ENCODE measurements at places on chromosomes 16 and 17. TPM values are rescaled to one million over a fixed set of nuclear protein-coding genes. Genes with fewer than 3 reads are reported as not detected.
A peak's percentile ranks its signal among the peaks of the same experiment; 100 is the strongest.

Gene ABCA8
- 36.6 TPM for total RNA-seq

Gene LHX1
- total RNA-seq, result not detected

Gene MAP2K4
- total RNA-seq, result 10.2 TPM

Gene EPOP
- 1.9 TPM for total RNA-seq

Gene APRT
- total RNA-seq, result 137 TPM

Gene TERB1
- 0.55 TPM for total RNA-seq

Gene EEF2K
- total RNA-seq, result 27.1 TPM

- no peak for DNase-seq
- H3K36me3 ChIP-seq, result peaks cover 53% of the 10 kb centered on the region
- H3K4me1 ChIP-seq, result peaks cover 8% of the 10 kb centered on the region
- no peaks in the 10 kb centered on the region for H3K27me3 ChIP-seq
- no peak overlapping the region for H3K4me3 ChIP-seq
Measured at GRCh38 chr17:28563475-28563874, 7.8 kb downstream of the PIGS start.

GRCh38 chr16:81483970-81484595, 39.5 kb downstream of the CMIP start:
- no peaks in the 10 kb centered on the region for H3K36me3 ChIP-seq
- H3K27me3 ChIP-seq, result no peaks in the 10 kb centered on the region
- H3K27ac ChIP-seq, result peak overlapping the region; percentile 81
- H3K4me3 ChIP-seq, result no peak overlapping the region
- H3K4me1 ChIP-seq, result peaks cover 92% of the 10 kb centered on the region

DNA sequence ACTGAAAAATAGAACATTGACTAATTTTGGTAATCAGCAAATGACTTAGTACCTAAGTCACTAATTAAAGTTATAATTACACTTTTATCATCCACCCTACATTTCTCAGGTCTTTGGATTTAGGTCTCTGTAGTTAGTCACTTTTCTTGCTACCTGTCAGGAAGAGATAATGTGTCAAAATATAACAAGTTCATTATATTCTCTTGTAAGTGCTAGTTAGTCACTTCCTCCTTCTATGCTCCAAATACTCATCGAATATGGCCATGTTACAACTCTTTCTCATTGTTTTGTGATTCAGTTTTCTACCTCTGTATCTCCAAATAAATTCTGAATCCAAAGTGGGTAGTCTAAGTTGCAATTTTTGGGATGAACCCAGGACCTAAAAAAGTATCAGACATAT, 163.5 kb upstream of the KIF2B start:
- H3K4me1 ChIP-seq, result no peaks in the 10 kb centered on the region
- no peak for DNase-seq
- H3K27ac ChIP-seq, result no peak overlapping the region
- no peaks in the 10 kb centered on the region for H3K36me3 ChIP-seq
- no peaks in the 10 kb centered on the region for H3K27me3 ChIP-seq

GRCh38 chr17:82175951-82176350, 36.7 kb downstream of the CCDC57 start:
- H3K4me1 ChIP-seq, result no peaks in the 10 kb centered on the region
- H3K27ac ChIP-seq, result no peak overlapping the region
- H3K27me3 ChIP-seq, result no peaks in the 10 kb centered on the region

- no peaks in the 10 kb centered on the region for H3K36me3 ChIP-seq
- H3K27me3 ChIP-seq, result no peaks in the 10 kb centered on the region
- H3K27ac ChIP-seq, result no peak overlapping the region
- H3K4me1 ChIP-seq, result no peaks in the 10 kb centered on the region
Measured at GRCh38 chr17:63140255-63140654, 174.2 kb downstream of the TANC2 start.

GRCh38 chr17:74049167-74049966, 154.1 kb upstream of the RPL38 start:
- H3K4me1 ChIP-seq, result no peaks in the 10 kb centered on the region
- H3K27ac ChIP-seq, result no peak overlapping the region
- DNase-seq, result no peak
- no peaks in the 10 kb centered on the region for H3K36me3 ChIP-seq

GRCh38 chr17:48728232-48729231, at the start of gene HOXB13:
Gene HOXB13, minus strand, starts transcription at chr17:48728750. Its CDS starts 157 bp downstream, at chr17:48728593.
- peaks cover 87% of the 10 kb centered on the region for H3K27me3 ChIP-seq
- DNase-seq, result peak; percentile 90
- H3K36me3 ChIP-seq, result no peaks in the 10 kb centered on the region
- no peak within 1 kb of the TSS for H3K4me3 ChIP-seq

GRCh38 chr17:8117980-8118768, at the start of gene ALOXE3:
Gene ALOXE3, minus strand, starts transcription at chr17:8118514. Its CDS starts 524 bp downstream, at chr17:8117990.
- DNase-seq, result peak; percentile 81
- peak within 1 kb of the TSS; percentile 39 for H3K27ac ChIP-seq
- H3K4me3 ChIP-seq, result peak within 1 kb of the TSS; percentile 39
- no peaks in the 10 kb centered on the region for H3K36me3 ChIP-seq
- peaks cover 48% of the 10 kb centered on the region for H3K4me1 ChIP-seq
- H3K27me3 ChIP-seq, result peaks cover 3% of the 10 kb centered on the region

All from upper lobe of left lung (tissue), 6 donors.